ENCODE measurements at places on chromosomes 16 and 17. TPM values are rescaled to one million over a fixed set of nuclear protein-coding genes. Genes with fewer than 3 reads are reported as not detected.

DNA sequence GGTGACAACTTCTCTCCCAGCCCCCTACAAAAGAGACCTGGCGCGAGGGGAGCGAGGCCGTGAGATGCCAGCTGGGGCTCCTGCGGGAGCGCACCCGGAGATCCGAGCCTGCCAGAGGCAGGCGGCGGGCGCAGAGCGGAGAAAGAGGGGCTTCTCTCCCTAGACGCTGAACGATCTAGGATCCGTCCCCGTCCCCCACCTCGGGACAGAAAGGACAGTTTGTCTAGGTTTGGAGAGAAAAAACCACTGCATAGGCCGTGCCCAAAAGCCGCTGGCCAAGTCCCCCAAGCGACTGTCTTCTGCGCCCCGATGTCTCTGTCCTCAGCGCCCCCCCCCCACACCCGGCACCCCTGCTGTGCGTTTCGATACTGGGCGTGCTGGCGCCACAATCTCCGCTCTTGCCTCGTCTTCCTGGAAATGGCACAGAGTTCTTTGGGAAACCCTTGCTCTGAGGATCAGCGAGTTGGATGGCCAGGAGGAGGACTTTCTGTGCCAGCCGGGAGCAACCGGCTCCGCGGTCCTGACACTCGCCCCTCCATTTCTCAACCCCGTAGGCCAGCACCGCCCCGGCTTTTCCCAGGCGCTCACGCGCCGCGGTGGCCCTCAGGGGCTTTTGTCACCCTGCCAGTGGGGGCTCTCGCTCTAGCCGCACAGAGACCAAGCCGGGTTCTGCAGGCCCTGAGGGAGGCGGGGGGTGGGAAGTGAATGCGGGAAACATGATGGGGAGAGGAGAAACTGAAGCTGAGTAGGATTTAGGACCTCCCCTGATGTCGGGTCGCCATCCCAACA lies 1.0 kb downstream of the SSTR2 start:
- DNase-seq: no peak

DNA sequence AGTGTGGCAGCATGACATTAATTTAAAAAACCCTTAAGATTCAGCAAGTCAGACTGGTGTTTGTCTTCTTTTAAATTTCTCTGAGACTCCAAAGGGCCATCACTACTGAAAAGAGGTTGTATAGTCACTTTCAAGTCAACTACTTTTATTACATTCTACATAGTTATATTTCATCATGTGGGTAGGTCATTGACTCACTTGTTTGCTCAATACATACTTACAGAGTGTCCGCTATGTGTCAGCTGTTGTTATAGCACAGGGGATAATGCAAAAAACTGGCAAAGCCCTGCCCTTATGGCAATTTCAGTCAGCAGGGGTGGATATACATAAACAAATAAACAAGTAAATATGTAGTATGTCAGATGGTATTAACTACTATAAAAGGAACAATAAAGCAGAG lies 2.5 kb upstream of the MYH4 start:
- DNase-seq: no peak

- no peak for DNase-seq
Observed at GRCh38 chr17:34135841-34136240, 119.2 kb upstream of the CCL2 start.

GRCh38 chr17:71760062-71760720 lies 360.6 kb upstream of the SOX9 start:
- DNase-seq: no peak

- no peak for DNase-seq
Observed at GRCh38 chr16:73289232-73289631, 241.3 kb upstream of the ZFHX3 start.

DNA sequence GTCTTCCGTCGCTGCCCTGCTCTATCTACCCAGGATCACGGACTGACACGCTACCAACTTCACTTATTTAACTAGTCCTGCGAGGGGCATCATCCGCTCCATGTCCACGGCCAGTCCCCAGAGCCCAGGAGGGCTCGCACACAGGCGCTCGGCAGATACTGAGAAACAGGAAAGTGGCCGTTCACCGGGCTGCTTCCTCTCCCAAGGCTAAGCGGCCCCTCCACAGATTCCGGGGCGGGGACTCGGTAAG lies 388 bp downstream of the OXLD1 start:
- no peak for DNase-seq

DNA sequence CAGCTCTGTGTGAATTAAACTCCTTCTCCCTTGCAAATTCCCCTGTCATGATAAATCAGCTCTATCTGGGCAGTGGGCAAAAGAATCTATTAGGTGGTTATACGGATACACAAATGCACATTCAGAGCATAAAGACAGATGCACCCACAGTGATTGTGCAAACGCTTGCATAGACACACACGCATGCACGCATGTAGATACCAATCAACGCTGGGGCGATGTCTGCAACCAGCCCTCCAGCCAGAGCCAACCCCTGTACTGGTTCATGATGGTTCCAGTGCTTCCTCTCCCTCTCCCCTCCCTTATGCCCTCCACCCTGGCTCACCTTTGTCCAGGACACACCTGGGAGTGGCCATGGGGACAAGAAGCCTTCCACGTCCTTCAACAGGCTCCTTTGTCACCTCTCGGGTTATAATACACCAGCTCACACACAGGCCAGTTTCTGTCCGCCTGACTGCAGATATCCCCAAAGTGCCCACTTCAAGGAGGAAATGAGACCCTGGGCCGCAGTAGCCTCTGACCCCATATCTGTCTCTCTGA lies 33.1 kb upstream of the SNN start:
- DNase-seq: no peak

DNA sequence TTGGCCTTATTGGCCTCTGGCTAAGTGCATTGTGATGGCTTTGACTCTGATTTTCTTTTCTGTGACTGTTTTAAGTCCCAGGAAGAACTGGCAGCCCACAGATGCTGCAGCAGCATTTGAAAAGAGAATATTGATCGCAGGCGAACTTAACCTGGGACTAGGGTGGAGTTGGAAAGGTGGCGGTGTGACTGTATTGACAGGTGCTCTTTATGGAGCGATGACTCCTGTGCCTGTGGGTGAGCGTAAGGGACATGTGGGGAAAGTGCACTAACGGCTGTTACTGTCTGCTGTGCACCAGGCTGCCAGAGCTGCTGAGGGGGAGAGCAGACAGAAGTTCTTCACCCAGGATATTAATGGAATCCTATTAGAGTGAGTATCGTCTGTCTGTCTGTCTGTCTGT lies 21.3 kb downstream of the UBN1 start:
- DNase-seq: no peak

- DNase-seq: no peak
Observed at GRCh38 chr17:78137392-78138203, 7.0 kb downstream of the TMC8 start.

DNA sequence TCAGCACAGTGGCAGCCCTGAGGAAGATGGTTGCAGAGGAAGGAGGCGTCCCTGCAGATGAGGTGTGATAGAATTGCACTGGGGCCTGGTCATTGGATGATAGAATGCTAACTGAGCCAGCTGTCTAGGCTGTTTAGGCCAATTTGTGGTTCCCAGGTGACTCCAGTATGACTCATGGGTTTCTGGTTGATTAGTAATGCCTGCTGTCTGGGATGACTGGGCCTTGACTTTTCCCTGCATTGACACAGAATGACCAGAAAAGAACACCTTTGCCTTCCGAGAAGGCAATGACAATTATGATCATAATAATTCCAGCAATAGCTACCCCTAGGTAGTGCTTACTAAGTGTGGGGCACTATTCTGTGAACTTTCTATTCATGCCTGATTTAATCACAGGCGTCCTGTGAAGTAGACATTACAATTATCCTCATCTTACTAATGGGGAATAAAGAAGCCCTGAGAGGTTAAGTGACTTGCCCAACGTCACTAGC lies 31.5 kb downstream of the USP43 start:
- no peak for DNase-seq

DNA sequence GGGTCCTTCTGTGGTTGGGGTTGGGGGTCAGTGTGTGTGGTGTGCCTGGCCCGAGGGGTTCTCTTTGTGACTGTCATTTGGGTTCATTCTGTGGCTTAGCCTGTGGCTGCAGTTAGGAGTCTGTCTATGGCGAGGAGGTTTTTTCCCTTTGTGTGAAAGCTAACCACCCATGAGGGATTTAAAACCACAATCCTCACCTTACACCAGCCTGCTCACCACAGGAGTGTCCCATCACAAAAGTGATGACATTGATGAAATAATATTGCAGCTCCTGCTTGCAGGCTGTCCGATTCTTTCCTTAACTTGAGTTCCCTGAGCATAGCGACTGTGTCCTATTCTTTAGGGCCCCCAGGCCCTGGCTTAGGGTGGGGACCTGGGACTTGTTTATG lies 113.6 kb downstream of the RAP1GAP2 start:
- no peak for DNase-seq

DNA sequence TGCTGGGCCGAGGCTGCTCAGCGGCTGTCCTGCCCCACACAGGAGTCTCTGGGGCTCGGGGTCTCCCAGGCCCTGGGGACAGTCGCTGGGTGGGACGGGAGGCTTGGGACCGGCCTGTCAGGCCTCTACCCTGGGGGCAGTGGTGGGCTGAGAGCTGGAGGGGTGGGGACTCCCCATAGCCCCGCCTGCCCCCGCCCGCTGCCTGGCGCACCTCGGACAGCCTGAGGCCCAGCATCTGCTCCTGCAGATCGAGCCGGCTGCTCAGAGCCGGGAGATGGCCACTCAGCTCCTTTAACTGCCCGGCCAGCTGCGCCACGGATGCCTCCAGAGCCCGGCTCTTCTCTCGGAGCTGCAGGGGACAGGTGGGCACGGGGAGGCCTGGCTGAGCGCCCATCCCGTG lies 6.7 kb downstream of the PERCC1 start:
- no peak for DNase-seq

The HOXB5 gene
- total RNA-seq: 2.1 TPM

The KRT25 gene
- not detected for total RNA-seq

The SCGB1C2 gene
- total RNA-seq: not detected

The PLEKHG4 gene
- total RNA-seq: 3.8 TPM

The CPNE7 gene
- total RNA-seq: 0.41 TPM

The CD300H gene
- not detected for total RNA-seq

Data from progenitor cell of endocrine pancreas (in vitro differentiated cells).